ENCODE measurements at places on chromosomes 2 and 18.

DNA sequence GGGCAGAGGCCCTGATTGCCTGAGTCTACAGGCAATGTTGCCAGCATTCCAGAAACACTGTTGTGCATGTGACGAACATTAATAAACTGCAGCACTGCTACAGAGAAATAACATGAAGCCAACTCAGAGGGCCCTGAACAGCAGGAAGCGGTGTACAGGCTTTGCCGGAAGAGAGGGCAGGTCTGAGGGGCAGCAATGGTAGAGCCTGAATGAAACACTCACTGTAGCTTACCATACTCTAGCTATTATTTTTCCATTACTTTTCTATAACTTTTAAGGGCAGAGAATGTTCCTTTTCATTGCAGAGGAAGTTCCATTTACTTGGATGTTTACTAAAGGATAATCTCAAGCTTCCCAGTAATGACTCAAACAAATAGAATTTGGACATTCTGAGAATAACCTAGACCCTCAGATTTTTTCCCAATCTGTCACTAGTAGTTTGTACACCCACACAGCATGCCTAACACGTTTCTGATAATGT, 150.4 kb downstream of the MTX2 start:
- DNase-seq: no peak

DNA sequence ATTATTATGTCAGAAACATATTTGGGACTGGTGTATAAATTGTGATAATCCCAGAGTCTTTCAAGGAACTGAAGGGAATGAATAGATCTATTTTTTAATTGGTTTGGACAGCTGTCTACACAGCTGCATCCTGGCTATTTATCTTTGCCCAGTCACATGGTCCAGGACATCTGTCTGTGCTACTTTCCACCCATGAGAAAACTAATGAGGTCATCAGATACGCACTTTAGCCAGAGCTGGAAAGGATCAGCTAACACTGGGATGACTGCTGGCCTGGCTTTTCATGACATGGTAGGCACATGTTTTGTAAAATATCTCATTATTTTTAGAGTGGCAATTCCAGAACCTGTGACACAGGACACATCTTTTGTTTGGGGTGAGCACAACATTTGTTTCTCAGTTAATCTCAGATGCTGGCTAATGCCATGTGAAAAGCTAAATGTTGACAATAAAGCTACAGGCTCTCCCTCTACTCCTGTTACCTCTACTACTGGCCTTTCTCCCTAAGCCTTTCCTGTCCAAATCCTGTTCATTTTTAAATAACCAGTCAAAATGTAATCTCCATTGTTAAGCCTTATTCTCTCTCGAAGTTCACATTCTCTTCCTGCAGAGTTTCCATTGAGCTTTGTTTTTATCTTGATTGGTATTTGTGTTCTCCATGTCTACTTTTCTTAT, 500.7 kb downstream of the RIT2 start:
- no peak for DNase-seq

GRCh38 chr2:20939931-20940795, 103.7 kb downstream of the APOB start:
- no peak for DNase-seq

DNA sequence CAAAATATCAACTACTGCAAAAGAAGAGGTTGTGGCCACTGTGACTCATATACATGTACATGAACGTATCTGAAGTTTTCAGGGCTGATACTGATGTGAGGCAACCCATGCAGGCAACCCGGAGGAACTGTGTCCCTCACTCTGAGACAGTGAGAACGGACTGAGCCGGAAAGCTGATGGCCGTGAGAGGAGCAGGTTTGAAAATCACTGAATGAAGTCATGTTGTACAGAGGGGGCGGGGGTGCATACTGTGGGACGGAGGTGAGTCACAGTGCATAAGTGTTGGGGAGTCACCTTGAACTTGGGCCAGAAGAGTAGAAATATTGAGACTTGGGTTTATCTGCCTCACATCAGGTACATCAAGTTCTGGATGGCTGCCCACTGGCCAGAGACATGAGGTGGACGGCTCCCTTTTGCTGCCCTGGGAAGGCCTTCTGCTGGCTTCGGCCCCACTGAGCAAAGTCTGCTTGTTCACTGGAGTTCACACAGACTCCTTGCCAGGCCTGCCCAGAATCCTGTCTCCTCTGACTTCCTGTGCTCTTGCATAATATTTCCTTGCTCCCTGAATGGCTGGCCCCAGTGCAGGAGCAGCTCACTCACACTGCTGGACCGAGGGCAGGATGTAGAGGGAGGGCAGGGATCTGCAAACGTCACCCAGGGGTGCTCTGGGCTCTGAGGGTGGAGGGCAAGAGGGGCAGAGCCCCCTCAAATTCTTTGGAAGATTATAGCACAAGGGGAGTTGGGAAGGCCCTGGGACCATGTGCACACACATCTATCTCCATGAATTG, 18.1 kb downstream of the EPAS1 start:
- DNase-seq: no peak

- DNase-seq: no peak
Measured at GRCh38 chr2:11541693-11542274, 7.9 kb downstream of the GREB1 start.

- DNase-seq: no peak
Measured at GRCh38 chr2:219060821-219061791, at the start of gene IHH. Gene IHH (minus strand): TSS chr2:219060921. CDS start chr2:219060467, 454 bp downstream.

DNA sequence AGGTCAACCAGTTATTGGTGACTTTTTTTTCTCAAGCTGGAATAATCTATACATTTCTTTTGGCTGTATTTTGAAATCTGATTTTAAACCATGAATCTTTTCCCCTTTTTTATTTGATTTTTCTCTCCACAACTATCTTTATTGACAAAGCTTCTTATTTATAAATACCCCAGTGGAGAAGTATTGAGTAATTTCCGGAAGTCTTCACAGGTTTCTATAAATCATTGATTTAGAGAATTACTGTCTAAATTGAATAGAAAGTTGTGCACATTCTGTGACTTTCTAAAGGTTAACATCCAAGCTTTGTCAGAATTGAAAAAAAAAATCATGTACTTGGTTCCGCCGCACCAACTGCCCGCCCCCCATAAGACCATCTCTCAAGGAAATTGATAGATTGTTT, 39.8 kb downstream of the XRCC5 start:
- no peak for DNase-seq

DNA sequence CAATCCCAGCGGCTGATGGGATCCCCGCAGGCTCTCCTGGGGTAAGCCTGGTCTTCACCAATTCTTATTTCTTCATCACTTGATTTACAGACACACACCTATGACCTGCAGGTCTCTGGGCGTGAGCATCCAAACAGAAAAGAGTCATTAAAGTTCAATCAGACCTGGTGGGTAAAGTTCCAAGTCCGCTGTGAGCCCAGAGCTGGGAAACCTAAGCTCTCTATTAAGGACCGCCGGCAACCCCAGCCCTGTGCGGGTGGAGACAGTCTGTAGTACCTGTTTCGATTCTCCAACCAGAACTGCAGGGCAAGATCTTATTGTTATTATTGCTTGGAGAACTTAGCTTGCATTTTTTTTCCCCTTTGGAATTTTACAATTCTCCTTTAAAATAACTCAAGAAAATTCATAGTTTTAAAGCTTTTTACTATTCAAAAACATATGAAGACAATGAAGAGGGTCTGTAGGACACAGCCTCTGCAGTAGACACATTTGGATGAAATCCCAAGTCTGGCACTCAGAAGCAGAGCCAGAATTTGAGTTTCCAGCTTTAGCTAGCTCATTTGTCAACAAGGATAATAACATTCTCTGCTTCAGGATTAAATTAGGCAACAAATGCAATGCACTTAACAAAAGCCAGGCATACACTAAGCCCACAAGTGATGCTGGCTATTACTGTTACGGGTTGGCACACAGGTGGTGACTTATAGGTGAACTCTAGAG, 376.4 kb downstream of the INSIG2 start:
- no peak for DNase-seq

DNA sequence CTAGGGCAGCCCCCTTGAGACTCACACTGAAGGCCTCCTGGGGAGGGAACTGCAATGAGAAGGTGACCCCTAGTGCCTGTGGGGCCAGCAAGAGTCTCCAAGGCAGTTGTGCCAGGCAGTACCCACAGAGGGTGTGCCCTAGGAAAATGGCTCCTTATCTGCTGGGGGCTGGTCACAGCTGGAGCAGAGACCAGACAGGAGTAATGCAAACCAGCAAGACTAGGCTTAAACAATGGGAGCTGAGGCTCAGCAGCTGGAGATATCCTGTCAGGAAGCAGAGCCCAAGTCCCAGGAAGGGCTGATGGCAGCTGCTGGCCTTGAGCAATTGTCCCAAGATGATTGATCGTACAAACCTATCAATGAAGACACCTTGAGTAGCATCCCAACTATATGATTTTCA, 26.8 kb upstream of the E2F6 start:
- DNase-seq: no peak

GRCh38 chr18:28607991-28608390, 431.1 kb upstream of the CDH2 start:
- no peak for DNase-seq

DNA sequence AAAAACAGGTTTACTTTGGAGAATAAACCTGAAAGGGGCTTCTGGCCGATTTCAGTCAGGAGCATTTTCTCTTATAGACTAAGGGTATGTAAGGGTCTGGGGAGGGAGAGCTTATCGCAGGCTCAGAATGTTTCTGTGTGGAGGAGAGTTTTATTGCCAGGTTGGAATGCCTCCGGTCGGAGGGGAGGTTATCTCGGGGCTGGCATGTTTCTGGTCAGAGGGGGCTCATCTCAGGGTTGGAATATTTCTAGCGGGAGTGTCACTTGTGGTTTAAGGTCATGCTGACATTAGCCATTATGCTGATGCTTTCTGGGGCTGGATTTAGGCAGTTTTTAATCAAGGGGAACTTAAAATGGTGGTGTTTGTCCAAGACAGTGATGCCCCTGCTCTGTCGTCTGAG, 333.6 kb downstream of the METTL4 start:
- DNase-seq: no peak

DNA sequence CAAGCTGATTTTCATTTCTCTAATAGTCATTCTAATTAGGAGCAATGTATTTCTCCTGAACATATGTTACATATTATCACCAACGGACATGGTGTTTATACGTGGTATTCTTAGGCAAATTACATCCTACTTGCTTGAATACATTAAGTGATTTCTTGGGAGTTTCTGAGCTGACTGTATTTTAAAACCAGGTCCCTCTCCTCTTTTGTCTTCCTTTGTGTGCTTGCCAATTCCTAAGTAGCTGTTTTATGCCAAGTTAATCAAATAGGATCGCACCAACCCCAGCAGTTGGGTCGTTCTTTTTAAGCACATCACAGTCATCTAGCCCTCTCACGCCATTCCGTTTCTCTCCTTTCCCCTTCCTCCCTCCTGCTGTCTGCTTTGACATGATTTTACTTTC, 75.4 kb upstream of the MAP2 start:
- no peak for DNase-seq

GRCh38 chr18:6269660-6270332, 144.9 kb downstream of the L3MBTL4 start:
- DNase-seq: no peak

- no peak for DNase-seq
Measured at GRCh38 chr2:177281400-177282180, 17.1 kb upstream of the NFE2L2 start.

GRCh38 chr18:78773819-78774218, 205.8 kb upstream of the SALL3 start:
- peak; percentile 55 for DNase-seq

DNA sequence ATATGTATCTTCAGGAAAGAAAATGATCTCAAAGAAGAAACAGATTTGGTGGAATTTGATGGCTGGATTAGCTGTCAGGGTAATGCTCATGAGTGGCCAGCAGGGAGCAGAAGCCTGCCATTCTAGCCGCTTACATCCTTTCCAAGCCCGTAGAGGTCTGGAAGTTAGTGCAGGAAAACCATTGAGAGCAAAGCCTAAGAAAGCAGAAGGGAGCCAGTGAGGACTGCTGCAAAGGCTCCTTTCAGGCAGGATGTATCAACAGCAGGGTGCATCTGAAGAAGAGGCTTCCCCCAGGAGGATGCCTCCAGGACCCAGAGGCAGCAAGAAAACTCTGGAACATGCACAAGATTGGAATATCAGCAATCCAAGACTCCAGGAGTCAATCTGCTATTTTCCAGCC, 22.9 kb upstream of the LBH start:
- DNase-seq: peak; percentile 75

DNA sequence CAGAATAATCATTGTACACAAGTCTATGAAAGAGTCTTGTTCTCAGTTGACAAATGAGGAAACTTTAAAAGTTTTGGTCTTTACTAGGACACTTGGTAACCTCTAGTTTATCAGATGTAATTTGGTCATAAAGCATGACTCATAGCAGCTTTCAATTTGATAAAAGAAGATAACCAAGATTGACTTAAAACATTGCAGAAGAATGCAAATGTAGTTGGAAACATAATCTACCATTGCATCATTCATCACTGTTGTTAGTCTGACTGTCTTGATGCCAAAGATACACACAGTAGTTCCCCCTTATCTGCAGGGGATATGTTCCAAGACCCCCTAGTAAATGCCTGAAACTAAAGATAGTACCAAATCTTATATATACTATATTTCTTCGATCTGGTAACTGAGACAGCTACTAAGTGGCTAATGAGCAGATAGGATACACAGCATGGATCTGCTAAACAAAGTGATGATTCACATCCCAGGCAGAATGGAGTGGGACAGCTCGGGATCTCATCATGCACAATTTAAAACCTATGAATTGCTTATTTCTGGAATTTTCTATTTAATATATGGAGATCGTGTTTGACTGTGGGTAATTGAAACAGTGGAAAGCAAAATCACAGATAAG, 131.4 kb upstream of the CCDC68 start:
- DNase-seq: no peak

GRCh38 chr18:54647176-54647575, 56.1 kb downstream of the DYNAP start:
- no peak for DNase-seq

GRCh38 chr2:231037202-231037730, at the start of gene C2orf72:
Gene C2orf72 (plus strand): TSS chr2:231037523. CDS start chr2:231037566, 43 bp downstream.
- no peak for DNase-seq

- DNase-seq: no peak
Measured at GRCh38 chr2:161243905-161244304, 64.3 kb upstream of the PSMD14 start.

- no peak for DNase-seq
Measured at GRCh38 chr2:157469726-157470125, 25.8 kb upstream of the CYTIP start.

DNA sequence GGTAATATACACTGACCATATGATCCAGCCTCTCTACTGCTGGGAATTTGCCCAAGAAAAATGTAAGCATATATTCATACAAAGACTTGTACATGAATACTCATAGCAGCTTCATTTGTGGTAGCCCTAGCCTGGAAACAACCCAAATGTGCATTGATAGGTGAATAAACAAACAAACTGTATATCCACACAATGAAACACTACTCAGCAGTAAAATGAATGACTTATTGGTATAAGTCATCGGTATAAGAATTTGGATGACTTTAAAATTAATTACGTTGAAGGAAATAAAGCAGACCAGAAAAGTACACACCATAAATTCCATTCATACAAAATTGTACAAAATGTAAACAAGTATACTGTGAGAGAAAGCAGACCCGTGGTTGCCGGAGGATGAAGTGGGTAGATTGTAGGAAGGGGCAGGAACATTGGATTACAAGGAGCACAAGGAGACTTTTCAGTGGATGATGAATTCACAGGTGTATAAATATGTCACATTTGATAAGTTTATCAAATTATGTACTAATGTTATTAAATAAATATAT, 376.7 kb downstream of the TDRD15 start:
- DNase-seq: no peak

GRCh38 chr2:219279916-219280516, 850 bp downstream of the DNAJB2 start:
- peak; percentile 64 for DNase-seq
